ENCODE measurements at places on chromosomes 6 and 20. TPM values are rescaled to one million over a fixed set of nuclear protein-coding genes. Genes with fewer than 3 reads are reported as not detected.

DNA sequence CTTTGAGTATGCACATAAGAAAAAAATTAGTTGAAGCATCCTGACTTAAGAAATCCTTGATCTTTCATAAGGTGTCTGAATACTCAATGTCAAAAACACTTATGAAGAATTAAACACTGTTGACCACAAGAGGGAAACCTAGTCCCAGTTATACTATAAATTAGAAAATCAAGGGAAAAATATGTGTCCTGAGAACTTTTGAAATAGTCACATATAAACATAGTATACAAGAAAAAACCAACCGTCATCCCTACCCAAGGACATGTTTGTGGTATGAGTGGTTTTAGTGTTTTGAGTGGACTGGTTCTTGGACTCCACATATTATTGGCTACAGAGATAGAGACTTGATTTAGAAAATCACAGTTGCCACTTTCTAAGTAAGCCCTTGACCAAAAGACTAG, 7.6 kb upstream of the HLA-DRA start:
- DNase-seq = peak; percentile 39

- DNase-seq = no peak
Measured at GRCh38 chr6:10874207-10874606, 7.6 kb downstream of the GCM2 start.

The BEND6 gene
- total RNA-seq = 18.9 TPM

DNA sequence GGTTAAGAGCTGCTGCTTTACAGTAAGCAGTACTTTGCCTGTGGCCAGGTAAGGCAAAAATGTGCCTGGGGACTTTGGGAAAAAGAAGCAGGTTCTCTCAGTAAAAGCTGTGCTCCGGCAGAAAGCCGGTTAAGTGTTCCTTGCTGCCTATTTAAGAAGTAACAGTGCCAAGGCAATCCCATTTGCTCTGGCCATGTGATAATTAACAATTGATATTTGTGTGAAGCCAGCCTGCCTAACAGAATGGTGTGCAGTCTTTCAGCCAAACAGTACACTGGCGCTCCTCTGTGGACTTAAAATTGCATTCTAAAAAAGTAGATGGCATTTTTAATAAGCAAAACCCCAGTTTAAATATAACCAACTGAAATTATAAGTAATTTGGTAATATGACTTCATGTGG, 430.3 kb downstream of the PLCB1 start:
- DNase-seq = no peak

The TREML1 gene
- not detected for total RNA-seq

- no peak for DNase-seq
Measured at GRCh38 chr6:11754625-11755271, 23.9 kb downstream of the ADTRP start.

DNA sequence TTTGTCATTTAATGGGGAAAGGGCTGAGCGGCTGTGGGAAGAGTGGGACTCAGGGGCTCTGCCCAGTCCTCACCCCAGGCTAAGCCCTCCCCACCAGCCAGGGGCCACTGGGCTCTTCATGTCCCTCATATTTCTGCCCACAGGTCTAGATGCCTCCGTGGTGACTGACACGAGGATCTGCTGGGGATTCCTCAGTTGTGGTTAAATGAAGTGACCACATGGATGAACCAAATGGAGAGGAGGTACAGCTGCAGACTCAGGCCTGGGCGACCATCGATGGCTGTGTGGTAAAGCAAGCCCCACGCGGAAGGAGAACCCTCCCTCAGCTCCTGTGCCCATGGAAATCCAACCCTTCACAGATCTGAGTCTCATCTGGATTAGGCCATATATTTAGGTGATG, 29.4 kb downstream of the RAET1L start:
- no peak for DNase-seq

GRCh38 chr6:28748192-28748591, 175.6 kb downstream of the TRIM27 start:
- DNase-seq = no peak

- no peak for DNase-seq
Measured at GRCh38 chr6:158939255-158940159, 60.5 kb downstream of the RSPH3 start.

DNA sequence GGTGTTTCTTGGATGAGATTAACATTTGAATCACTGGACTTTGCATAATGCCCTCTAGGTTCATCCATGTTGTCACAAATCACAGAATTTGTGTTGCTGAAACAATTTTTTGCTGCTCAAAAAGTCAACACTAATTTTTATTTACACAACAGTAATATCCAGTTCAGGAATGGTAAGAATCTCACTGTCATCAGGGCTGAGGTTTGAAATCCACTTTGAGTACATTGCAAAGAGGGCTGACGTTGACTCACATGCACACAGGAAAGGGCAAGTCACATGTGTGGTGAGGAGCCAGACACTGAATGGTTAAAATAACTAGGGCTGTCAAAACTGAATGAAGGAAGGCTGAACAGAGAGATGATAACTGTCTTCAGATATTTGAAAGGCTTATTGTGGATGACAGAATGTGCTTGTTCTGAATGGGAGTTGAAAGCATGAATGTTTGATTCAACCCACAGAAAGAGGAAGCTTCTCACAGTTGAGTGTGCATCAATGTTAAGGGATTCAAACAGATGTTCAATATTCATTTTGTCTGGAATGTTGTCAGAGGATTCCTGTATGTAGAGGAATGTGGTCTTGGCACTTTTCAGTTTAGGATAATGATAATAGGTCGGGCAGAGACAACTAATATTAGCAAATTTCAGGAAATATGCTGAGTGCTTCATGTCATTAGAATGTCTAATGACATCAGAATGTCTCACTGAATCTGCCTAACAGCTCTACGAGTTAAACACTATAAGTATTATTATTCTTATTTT, 3.6 kb upstream of the ADGRG6 start:
- no peak for DNase-seq

- no peak for DNase-seq
Measured at GRCh38 chr20:13101706-13102105, 92.9 kb downstream of the SPTLC3 start.

GRCh38 chr6:43865932-43866645, 96.1 kb downstream of the VEGFA start:
- DNase-seq = no peak

The ABHD16B gene
- total RNA-seq = not detected

GRCh38 chr6:74128536-74128935, 432.5 kb downstream of the CD109 start:
- DNase-seq = peak; percentile 37

The PRL gene
- total RNA-seq = not detected

- no peak for DNase-seq
Measured at GRCh38 chr6:153644000-153644399, 395.0 kb upstream of the OPRM1 start.

DNA sequence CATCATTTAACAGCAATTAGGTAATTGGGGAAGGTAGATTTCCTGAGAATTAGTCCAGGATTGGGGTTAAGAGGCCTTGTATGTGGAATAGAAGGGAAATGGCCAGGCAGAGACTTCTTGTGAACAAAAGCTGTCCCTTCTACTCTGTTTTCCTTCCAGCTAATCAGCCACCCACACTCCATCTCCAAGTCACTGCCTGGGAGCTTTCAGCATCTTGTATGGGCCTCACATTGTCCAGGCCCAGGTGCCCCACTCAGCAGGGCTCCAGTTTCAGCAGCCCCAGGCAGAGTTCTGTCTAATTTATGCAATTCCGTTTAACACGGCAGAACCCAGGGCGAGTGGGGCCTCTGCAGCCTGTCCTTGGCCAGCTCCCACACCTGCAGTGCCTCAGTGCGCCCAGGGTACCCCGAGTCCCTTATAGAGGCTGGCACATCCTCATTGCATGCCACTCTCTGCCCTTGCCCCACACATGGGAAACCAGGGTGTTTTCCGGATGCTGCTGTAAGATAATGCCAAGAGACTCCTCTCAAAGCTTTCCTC, 113.0 kb downstream of the EDN3 start:
- no peak for DNase-seq

The IMPG1 gene
- 0.14 TPM for total RNA-seq

DNA sequence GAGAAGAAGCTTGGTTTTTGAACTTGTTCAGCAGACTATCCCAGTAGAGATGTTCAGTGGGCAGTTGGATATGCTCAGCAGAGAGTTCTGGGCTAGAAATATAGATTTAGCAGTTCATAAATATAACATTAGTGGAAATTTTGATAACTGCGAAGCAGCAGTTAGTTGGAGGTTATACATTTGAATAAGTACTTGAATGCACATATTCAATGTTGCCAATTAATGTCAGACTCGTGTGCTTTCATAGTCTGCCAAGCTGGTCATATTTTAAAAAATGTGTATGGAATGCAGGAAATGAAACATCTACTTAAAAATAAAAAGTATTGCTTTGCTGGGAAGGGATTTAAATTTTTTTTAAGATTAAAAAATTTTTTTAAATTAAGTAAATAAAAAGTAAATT, 92.5 kb upstream of the E2F3 start:
- DNase-seq = no peak

- DNase-seq = peak; percentile 12
Measured at GRCh38 chr6:25053875-25054371, 118.2 kb upstream of the RIPOR2 start.

DNA sequence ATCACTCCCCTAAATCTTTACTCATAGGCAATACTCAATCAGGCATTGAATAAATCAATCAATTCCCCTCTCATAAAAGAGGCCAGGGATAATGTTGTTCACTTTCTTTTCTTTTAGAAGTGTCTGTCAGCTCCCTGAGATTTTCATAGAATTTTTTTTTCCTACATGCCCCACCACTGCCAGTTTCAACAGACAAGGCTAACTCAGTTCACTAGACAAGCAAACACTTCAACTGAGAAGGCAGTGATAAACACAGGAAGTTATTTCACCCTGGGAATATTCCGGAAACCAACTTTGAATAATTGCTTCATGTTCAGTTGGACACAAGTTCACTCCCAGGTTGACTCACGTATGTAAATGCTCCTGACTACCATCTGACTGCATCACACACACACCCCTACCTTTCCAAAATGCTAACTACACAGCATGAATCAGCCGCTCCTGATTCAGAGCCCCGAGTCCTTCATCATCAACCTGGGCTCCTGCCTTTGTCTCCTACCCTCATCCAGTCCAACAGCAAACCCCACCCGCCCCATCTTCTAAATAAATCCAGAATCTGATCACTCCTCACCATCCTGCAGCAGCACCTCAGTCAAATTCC, 143.9 kb downstream of the BCAS1 start:
- DNase-seq = peak; percentile 96

The CLPSL2 gene
- not detected for total RNA-seq

- no peak for DNase-seq
Measured at GRCh38 chr6:158608221-158608620, 36.3 kb downstream of the DYNLT1 start.

GRCh38 chr6:150298030-150298380, 70.8 kb upstream of the IYD start:
- no peak for DNase-seq

The BTN1A1 gene
- not detected for total RNA-seq

The RAET1L gene
- not detected for total RNA-seq

- peak; percentile 15 for DNase-seq
Measured at GRCh38 chr6:154479771-154480639, 30.5 kb downstream of the CNKSR3 start.

GRCh38 chr6:50826803-50827202, 8.1 kb downstream of the TFAP2B start:
- DNase-seq = no peak

GRCh38 chr6:112215488-112216284, 38.7 kb downstream of the LAMA4 start:
- no peak for DNase-seq

The LBP gene
- total RNA-seq = 0.06 TPM

GRCh38 chr20:58659841-58660240, 8.8 kb downstream of the STX16 start:
- no peak for DNase-seq

- no peak for DNase-seq
Measured at GRCh38 chr6:166415833-166416347, 33.1 kb upstream of the MPC1 start.

DNA sequence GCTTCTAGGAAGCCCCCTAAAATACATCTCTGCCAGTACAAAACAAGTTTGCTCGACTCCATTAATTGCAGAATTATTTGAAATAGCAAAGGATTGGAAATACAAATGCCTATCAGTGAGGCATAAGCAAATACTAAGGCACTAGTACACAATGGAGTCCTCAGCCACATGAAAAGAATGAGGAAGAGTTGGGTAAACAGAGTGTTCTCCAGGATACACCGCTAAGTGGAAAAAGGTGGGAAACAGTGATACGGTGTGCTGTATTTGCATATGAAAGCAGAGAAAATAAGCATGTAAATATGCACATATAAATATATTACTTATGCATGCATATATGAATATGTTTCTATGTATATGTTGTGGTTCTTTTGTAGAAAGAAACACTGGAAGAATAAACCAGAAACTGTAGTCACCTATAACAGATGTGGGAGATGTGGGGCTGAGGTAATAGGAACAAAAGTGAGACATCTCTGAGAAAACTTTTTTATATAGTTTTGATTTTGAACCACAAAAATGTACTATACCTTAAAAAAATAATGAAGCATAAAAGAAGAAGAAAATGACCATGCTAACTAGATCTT, 143.4 kb upstream of the MYLIP start:
- DNase-seq = no peak

The CST7 gene
- total RNA-seq = 0.94 TPM

DNA sequence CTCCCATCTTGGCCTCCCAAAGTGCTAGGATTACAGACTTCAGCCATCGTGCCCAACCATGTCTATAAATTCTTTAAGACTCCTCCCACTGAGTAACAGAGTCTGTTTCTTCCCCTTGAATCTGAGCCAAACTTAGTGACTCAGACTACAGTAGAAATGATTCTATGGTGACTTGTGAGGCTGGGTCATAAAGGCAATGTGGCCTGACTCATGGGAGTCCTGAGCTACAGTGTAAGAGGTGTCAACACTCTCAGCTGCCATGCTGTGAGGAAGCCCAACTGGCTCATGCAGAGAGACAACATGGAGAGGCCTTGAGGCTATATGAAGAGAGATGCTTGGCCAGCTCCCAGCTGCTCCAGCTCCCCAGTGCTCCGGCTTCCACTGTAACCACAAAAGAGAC, 5.2 kb upstream of the NRSN2 start:
- peak; percentile 86 for DNase-seq

The PXMP4 gene
- 2.5 TPM for total RNA-seq

- DNase-seq = no peak
Measured at GRCh38 chr6:8436966-8437365, 1.6 kb upstream of the SLC35B3 start.

- no peak for DNase-seq
Measured at GRCh38 chr6:70506321-70506720, 60.4 kb upstream of the SDHAF4 start.

The FAM120B gene
- 4.8 TPM for total RNA-seq

The TTK gene
- total RNA-seq = 32.3 TPM

DNA sequence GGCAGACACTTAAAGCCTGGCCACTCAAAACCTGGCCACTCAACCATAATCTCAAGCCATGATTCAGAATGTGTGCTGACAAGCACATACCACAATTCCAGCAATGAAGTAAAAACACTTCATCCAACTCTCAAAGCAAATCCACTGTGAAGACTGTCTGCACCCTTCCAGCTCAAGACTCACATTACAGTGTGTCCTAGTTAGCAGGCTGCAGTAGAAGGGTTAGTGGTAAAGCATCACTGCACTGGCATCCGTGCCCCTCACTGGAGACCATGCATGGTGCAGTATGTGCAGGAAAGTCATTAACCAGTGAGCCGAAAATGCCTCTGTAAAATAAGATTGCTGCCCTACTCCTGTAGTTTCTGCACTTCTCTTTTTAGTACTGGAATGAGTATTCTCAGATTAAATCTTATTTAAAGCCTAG, 43.4 kb downstream of the SLC23A2 start:
- no peak for DNase-seq

GRCh38 chr20:1637755-1638154, 17.9 kb upstream of the SIRPB1 start:
- DNase-seq = no peak

- DNase-seq = no peak
Measured at GRCh38 chr6:48611332-48611731, 500.3 kb upstream of the PTCHD4 start.

All from H4 (cell line).